ENCODE measurements at places on chromosomes 4 and X. TPM values are rescaled to one million over a fixed set of nuclear protein-coding genes. Genes with fewer than 3 reads are reported as not detected.
A peak's percentile ranks its signal among the peaks of the same experiment; 100 is the strongest.

The PPARGC1A gene
- not detected for total RNA-seq

DNA sequence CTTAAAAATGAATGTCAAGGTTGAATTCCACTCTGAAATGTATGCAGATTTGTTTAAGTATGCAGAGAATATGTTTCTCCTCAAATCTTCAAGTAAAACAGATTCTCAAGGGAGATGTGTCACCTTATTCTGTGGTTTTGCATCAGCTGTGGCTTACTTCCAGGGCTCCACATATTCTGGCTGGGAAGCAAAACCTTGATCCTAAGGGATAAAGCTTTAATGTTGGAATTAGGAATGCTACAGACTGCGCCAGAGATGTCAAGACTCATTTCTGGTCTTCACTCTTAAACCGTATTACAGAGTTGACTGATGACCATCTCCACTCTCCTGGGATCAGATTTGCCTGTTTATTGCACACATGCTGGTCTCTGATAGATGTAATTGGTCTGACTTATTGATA, 143.9 kb upstream of the DIPK2B start:
- no peak for DNase-seq

DNA sequence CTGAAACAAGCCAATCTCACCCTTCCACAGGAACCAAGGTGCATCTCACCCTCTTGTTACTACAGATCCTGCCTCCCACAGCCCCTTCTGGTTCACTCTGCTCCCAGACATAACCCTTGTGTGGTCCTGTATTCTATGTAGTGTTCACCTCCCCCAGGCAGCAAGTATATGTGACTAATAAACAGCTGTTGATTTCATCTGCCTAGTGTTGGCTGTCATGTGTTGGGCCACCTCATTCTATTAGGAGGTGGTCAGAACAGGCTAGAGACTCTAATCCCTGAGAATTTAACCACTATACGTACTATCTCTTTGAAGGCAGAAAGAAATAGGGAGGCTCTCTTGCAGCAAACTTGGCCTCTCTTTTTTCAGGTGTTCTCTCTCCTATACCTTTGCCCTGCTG, 134.3 kb upstream of the RPL34 start:
- no peak for DNase-seq

DNA sequence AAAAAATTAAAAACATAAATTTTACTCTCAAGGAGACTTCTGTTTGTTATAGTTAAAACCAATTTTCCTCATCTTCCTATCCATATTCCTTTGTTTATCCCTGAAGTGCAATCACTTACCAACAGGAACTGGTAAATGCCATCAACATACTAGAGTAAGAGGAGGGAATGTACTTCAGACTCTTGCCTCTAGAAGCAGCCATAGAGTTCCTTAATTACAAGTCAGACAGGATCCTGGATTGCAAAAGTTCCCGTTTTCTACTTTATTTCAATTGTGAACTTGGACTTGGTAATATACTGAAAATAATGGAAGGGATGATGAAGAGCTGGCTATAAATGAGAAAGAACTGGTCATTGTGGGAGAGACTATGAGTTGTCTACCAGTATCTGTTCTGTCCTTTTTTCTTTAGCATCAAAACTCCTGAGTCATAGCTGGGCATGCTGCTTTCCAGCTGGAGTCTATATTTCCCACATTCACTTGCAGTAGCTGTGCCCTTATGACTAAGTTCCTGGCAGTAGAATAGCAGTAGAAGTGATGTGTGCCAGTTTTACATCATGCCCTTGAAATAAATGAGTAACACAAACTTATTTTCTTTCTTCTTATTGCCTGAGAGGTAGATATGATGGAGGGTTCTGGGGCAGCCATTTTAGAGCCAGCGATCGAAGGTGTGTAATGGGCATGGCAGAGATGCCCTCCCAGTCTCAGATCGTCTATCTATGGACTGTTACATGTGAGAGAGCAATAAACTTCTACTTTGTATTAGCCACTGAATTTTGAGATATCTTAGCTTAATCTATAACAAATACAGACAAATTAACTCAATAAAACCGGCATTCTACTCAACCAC, 26.8 kb upstream of the SPARCL1 start:
- DNase-seq, result no peak

The SLC7A11 gene
- total RNA-seq, result 5.2 TPM

GRCh38 chrX:30561191-30561590, 16.4 kb downstream of the TASL start:
- DNase-seq, result no peak

The RNF113A gene
- total RNA-seq, result 28.2 TPM

DNA sequence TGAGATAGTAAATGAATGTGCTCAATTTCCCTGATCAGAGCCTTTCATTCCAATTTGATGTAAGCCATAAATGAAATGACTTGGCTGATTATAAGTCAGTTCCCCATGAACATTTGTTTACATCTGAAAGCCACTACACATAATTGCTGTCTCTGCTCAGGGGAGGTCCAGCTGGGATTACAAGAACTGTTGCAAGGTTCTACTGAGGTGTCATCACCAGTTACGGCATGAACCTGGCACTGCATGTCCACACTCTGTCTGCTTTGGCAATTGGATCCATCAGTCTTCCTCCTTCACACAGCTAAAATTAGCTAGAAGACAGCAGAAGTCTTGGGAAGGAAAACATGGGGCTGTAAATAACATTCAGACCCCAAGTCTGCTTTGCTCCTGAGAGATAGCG, 12.8 kb upstream of the MBNL3 start:
- no peak for DNase-seq

DNA sequence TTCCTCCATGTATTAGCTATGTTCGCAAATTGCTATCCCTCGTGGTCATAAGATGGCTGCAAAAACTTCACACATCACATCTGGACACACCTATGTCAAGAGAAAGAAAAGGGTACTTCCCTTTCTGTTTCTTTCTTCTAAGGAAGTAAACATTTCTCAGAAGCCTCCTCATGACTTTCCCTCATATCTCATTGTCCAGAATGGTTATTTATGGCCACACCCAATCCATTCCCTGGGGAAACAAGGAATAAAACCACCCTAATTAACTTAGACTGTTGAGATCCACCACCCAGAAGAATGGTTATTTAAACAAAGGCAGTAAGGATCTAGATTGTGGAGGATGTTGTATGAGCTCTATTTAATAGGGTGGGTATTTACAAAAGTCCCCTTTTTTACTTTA, 160.8 kb upstream of the LNX1 start:
- no peak for DNase-seq

DNA sequence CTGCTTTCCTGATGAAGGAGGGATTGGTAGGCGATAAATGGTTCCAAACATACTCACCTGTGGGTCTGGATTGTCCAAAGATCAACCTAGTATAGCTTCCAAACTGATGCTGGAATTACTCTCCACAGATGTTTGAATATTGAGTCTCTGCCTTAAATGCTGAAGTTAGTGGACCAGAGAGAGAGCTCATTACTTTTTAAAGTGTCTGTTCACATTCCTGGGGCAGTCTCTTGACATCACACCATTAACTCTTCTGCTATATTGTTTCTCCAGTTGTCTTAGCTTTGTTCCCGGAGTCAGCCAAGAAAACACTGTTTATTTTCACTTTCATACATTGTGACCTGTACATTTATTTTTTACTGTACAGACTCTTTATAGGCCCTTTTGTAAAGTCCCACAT, 35.4 kb downstream of the ARHGEF38 start:
- DNase-seq, result no peak

- DNase-seq, result no peak
Observed at GRCh38 chrX:71913156-71913950, 2.7 kb downstream of the NHSL2 start.

The TRIM2 gene
- 0.54 TPM for total RNA-seq

DNA sequence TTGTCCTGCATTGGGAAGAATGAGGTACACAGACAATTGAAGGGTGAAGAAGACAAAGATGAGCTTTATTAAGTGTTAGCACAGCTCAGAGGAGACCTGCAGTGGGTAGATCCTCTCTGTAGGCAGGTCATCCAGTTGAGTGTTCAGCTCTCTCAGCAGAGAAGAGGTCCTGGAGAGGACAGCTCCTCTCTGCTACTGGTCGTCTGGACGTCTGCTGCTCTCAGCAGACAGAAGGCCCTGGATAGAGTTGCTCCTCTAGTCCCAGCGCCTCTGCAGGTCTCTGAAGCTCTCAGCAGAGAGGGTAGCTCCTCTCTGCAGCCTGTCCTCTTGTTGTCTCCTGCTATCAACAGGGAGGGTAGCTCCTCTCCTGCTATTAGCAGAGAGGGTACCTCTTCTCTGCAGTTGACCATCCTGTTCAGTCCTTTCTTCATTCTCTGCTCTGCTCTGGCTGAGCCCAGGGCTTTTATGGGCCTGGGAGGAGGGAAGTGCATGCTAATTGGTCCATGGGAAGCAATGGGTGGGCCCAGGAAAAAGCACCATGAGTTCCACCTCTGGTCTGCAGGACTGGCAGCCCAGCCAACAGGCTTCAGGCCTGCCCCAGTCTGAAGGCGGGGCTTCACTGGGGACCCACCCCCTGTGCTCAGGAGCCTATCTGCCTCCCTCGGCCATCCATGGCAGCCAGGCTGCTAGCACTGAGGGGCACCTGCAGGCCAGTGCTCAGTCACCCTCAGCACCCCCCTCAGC, 54.1 kb upstream of the IBSP start:
- no peak for DNase-seq

The TMPRSS11A gene
- total RNA-seq, result not detected

DNA sequence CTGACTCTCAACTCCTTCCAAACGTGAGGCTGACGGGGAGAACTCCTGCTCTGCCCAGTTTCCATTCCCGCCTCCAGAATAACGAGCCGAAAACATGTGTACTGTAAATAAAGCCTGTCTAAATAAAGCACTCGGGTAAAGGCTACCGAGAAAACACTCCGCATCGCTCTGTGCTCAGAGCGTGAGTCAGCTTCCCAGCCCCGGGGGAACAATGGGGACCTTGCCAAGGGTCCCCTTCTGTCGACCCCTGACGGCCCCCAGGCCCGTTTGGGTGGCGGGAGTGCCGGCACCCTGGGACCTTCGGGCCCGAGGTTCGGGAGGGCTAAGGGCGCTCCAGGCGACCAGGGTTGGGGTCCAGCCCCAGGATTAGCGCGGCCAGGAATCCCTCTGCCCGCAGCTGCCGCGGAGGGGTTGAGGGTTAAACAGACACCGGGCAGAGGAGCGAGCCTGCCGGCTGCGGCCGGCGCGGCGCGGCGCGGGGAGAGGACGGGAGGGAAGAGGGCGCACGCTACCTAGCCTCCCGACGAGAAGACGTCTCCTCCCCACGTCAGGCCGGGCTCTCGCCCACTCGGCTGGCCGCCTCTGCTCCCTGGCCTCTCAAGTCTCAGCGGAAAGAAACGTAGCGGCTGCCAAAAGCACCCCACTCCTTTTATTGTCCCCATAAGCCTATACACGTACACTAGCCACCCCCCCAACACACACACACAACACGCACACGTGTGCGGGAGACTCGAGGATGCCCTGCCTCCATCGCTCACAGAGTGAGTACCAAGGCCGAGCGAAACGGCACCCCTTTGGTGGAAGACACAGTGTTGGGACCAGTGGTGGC, 85.5 kb downstream of the BCOR start:
- DNase-seq, result peak; percentile 37

- DNase-seq, result no peak
Observed at GRCh38 chr4:85725721-85726170, 250.8 kb downstream of the ARHGAP24 start.

The PPEF2 gene
- not detected for total RNA-seq

DNA sequence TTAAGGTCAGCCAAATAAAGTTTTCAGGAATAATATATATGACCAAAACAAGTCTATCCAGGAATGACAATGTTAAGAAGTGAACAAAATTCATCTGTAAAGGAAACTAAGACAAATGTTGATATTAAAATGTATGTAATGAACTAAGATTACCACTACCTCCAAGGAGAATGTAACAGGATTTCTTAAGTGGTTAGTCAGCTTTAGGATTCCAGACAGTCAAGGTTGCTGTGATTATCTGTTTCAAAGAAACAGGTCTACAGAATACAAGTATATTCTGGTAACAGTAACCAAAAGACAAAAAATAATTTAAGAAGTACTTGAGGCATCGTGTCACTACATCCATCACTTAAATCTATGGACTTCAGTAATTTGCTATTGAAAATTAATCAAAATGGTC, 172.8 kb downstream of the SCFD2 start:
- DNase-seq, result no peak

GRCh38 chr4:100422894-100423293, 94.9 kb downstream of the EMCN start:
- no peak for DNase-seq

GRCh38 chr4:84051089-84051488, 448.0 kb downstream of the NKX6-1 start:
- no peak for DNase-seq

DNA sequence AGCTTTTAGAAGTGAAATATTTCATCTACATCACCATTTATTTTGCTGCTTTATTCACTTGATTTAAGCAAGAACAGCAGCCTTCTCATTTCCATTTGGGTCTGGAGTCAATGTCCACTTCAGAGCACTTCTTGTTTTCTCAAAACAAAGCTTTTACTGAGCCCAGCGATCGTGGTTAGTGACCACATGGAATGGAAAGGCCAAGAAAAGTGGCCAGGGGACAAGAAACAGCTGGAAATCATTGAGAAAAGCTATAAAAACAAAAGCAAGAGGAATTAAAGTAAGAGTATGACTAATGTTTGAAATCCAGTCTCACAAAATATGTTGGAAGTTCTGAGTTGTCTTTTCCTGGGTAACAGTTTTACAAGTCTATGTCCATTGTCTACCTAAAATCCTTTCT, 328.4 kb upstream of the INTU start:
- DNase-seq, result no peak

Data from activated naive CD8-positive, alpha-beta T cell treated with anti-CD3 and anti-CD28 coated beads for 36 hours (primary cell).